ENCODE measurements at places on chromosomes 16 and 17. TPM values are rescaled to one million over a fixed set of nuclear protein-coding genes. Genes with fewer than 3 reads are reported as not detected.

- no peak for DNase-seq
Measured at GRCh38 chr17:16908273-16908672, 63.6 kb downstream of the TNFRSF13B start.

DNA sequence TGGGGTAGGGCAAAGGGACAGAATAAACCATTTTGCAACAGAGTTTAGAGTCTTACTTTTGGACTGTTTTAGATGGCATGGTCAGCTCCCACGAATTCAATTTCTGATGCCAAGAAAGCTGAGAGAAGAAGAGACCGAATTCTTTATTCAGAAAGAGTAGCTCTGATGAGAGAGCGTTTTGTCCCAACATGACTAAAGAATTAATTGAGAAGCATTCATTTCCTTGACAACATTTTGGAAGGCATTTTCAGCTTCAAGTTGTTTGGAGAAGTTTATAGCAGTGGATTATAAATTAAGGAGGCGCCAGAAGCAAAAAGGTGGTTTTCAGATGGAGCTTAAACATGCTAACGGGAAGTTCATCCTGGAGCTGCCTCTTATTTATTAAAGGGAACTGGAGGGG, 12.2 kb downstream of the GAN start:
- no peak for DNase-seq

GRCh38 chr17:62652251-62653001, 25.0 kb downstream of the MRC2 start:
- no peak for DNase-seq

The RGS9 gene
- 4.3 TPM for polyA plus RNA-seq

The CEMP1 gene
- not detected for polyA plus RNA-seq

All from muscle of back (tissue), 13 donors.